ENCODE measurements at places on chromosomes 3 and 15.

GRCh38 chr3:7734456-7734855 lies 767.2 kb upstream of the LMCD1 start:
- no peak for DNase-seq

GRCh38 chr3:134462331-134462941 lies 23.3 kb downstream of the ANAPC13 start:
- DNase-seq, result no peak

DNA sequence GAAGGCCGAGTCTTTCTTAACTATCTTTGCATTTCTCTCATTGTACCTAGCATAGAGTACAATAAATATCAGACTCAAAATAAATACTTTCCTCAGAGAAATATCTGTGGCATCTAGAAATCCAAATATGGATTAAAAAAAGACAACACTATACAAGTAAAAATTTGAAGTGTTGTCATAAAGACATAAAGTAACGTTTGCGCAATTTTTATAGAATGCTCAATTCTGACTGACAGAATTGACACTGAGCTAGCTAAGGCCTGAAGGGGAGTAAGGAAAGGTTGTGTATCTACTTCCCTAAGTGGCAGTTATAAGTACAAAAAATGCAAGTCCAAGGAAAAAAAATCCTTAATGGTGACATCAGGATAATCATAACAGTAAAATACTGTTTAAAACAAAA lies 1.1 kb downstream of the SEC11A start:
- no peak for DNase-seq

DNA sequence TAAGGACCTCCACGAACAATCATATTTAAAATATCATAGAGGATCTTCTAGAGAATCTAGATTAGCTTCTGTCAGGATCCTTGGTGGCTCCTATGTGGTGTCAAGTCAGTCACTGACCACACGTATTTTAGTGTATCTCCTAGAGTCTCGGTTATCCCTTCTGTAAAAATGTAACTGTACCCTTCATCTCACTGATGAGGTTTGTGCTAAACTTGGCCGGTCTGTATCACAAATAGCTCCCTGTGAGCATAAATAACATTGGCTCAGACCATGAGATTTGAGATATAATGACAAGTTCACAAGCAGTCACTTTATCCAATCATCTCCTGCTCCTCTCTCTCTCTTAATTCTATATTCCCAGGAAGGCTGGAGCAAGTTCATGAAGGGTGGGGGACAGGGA lies 93.6 kb upstream of the ARL6 start:
- no peak for DNase-seq

GRCh38 chr3:133939463-133939835 lies 43.8 kb upstream of the RAB6B start:
- no peak for DNase-seq

DNA sequence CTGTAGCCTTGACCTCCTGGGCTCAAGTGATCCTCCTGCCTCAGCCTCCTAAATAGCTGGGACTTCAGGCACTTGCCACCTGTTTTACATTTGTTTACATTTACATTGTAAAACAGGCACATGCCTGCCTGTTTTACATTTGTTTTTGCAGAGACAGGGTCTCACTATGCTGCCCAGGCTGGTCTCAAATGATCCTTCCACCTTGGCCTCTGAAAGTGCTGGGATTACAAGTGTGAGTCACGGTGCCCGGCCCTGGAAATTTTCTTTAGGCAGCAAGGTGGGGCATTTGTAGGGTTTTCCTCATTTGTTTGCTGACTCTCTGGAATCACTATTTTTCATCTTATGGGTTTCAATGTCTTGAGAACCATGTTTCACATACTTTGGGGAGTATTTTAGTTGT lies 25.0 kb downstream of the PIF1 start:
- no peak for DNase-seq

DNA sequence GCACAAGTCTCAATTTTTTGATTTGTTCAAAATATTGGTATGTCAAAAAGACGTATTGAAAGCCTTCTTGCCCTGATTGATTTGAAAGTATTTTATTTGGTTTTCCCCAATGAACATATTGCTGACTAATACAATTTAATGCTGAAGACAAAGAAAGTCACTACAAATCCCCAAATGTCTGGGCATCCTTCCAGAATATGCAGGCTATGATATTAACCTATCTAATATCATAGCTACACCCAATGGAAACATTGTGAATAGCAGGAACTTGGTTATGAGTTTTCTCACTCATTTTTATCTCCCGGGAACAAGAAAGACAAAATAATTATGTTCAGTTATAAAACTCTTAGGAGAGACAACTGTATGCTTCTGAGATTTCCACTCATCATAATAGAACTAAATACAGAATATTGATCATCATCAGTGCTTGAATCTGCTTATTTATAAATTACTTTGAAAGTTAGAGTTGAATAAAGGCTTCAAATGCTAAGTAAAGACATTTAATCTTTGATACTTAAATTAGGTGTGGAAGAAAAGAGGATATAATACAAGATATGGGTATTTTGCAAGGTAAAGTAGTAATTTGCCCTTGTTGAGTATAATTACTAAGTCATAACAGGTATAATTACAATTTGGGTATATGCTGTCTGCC lies 483.9 kb downstream of the RBMS3 start:
- DNase-seq, result no peak

DNA sequence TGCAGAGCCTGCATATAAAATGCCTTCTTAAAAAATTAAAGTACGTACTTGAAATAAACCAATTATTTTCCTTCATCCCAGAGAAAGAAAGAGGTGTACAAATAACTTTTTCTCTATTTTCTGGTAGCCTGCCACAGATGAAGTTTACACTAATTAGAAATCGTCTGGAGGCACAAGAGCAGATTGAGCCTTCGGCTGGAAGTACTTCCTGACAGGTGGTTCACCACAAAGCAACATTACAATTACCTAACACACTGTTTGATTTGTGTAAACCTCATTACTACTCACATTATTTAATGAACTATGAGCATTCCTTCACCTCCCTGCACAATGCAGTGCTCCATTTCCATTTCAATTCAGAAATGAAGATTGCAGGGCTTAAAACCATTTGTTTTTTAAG lies 856.1 kb downstream of the SI start:
- DNase-seq, result no peak

DNA sequence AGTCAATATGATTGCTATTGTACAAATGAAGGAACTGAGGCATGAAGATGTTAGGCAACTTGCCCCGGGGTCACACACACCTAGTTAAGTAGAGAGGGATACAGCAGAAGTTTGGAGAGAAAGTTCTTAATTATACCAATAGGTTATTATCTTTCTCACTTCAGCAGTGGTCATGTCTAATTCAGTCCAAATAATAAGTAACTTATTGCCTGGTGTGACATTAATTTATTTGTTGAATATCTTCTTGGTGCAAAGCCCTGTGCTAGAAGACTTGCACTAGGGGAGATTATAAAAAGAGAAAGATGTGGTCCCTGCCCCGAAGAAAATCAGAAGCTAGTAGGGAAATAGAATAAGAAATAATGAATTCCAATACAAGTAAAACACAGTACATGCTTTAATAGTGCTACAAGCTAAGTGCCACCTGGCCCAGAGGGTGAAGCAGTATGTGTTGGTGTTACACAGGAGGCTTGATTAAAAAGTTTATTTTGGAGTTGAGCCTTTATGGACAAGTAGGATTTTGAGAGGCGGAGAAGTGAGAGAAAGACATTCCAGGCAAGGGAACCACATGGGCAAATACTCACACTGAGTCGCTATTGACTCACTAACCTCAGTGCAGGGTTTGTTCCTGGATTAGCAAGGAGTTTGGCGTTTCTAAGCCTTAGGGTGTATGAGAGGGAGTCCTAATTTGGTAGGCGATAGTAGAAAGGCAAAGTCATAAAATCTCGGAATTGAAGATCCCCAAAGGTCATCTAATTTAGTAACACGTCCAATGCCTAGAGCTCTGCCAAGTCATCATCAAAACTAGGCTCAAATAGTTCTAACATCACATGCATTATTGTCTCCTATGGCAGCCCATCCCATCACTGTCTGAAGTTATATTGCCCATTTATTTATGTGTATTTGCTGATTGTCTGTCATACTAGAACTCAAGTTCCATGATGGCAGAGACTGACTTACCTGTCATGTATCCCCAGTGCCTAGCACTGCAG lies 19.2 kb upstream of the GSK3B start:
- DNase-seq, result no peak

DNA sequence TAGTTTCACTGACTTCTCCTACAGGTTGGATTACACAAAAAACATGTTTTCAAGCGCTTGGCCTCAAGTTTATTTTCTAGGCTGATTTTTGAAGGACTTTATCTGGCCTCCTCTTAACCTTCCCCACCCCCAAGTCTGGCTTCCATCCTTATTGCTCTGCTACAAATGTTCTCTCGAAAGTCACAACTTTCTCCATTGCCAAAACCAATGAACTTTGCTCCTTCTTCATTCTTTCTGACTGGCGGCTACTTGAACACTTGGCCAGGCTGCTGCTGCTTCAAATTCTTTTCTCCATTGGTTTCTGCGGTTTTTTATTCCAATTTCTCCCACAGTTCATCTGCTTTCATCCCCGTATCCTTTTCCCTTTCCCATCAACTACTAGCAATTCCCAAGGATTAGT lies 106.6 kb downstream of the TOP2B start:
- no peak for DNase-seq

DNA sequence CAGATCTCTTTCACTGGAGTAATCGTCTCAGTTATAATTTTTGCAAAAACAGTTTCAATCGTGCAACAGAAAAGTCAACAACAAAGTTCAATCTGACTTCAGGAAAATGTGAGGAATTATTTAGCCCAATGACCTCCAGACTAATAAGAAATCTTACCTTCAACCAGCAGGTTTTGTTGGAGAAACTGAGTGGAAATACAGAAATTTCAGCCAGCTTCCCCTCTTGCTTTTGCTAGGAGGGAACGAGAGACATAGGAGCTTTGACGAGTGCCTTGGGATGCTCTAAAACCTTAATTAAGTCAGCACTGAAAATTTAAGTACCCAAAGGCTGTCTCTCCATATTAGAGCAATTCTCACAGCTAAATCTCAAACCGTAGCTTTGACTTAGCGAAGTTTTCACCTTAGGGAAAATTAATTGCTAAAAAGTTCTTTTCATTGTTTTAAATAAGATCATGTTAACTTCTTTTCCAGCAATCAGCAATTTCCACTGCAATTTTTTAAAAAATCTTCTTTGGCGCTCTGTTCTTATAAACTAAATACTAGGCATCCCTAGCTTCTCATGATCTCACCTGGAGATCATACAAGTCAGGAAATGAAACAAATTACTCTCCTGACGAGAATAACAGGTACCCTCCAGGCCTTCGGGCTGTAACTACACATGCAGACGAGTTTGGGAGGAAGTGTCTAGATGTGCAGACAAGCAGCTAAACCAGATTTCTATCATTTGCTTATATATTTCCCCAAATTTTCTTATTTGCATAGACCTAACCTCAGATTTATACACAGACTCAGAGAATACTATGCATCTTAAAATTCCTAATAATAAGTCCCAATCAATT lies 250.2 kb downstream of the FAM43A start:
- DNase-seq, result no peak

DNA sequence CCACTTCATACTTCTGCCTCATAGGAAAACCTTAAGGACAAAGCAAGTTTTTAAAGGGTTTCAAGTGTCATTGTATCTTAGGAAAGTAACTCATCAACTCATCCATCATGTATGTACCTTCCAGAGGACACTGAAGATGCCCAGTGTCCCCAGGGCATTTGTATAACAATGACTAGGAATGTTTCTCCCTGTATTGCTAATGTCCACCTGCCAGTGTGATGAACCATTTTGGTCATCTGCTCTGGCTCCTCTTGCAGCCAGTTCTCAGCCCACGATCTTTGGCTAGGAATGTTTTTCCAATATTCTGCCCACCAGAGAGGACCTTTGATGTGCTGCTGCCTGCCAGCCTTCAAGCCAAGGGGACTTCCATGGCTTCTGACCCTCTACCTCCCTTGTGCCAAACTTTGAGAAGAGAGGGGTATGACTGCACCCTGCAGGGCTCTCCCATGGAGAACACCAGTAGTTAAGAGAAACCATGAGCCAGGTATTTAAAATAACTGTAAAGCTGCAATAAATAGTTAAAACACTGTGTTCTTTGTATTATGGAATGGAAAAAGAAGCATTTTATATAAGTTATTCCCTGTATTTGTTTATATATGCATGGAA lies 11.4 kb downstream of the LMOD3 start:
- no peak for DNase-seq

- DNase-seq, result no peak
Observed at GRCh38 chr3:149384911-149385321, 7.5 kb upstream of the TM4SF1 start.

GRCh38 chr15:51111061-51111460 lies 16.4 kb upstream of the TNFAIP8L3 start:
- no peak for DNase-seq

- no peak for DNase-seq
Observed at GRCh38 chr15:61032600-61033286, 196.4 kb downstream of the RORA start.

DNA sequence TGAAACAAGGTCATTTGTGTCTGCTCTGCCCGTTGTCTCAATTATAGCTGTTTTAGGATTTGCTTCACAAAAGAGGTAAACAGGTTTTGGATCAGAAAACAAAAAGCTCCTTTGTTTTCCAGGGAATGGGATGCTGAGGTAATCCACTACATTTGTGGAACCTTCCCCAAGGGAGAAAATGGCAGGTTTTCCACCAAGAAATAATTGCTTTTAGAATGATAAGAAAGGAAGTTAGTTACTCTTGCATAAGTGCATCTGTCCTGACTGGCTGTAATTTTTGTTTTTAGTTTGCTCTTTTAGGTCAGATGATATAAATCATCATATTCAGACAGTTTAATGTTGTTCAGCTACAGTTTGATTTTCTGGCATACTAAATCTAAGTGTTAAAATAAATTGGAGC lies 198.5 kb upstream of the COL8A1 start:
- DNase-seq, result no peak

- no peak for DNase-seq
Observed at GRCh38 chr3:74844428-74844827, 230.0 kb upstream of the CNTN3 start.

- peak; percentile 7 for DNase-seq
Observed at GRCh38 chr3:127071597-127072001, 88.7 kb downstream of the PLXNA1 start.

DNA sequence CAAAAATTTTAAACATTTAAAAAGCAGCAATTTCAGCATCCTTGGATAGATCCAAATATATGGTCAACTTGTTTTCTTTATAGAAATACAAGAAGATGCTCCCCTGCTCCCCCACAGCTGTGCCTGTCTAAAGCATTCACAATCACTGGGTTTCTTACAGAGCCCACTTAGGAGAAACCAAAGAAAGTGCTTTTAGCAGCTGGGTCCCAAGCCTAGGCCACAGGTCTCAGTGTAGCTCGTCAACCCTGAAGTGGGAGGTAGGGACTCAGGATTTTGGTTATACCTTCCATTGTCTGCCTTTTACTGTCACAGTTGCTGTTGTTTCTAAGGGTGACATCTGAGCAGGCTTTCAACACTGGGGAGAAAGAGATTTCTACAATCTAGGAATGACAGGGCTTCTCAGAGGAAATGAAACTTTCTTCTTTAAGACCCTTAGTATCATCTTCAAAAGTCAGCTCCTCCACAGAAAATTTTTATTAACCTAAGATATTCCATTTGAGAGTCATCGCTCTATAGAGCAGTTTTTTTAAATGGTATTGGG lies 199.3 kb upstream of the CMC1 start:
- no peak for DNase-seq
